Left kidney (tissue), 8 donors: ENCODE measurements at places on chromosomes 11 and 22. TPM values are rescaled to one million over a fixed set of nuclear protein-coding genes. Genes with fewer than 3 reads are reported as not detected.

The NXF1 gene
- 136 TPM for polyA plus RNA-seq

GRCh38 chr22:20024225-20024624 lies 3.3 kb downstream of the TANGO2 start:
- DNase-seq: no peak

- no peak for DNase-seq
These were observed 6.3 kb downstream of the DRD4 start for GRCh38 chr11:643366-643765.

DNA sequence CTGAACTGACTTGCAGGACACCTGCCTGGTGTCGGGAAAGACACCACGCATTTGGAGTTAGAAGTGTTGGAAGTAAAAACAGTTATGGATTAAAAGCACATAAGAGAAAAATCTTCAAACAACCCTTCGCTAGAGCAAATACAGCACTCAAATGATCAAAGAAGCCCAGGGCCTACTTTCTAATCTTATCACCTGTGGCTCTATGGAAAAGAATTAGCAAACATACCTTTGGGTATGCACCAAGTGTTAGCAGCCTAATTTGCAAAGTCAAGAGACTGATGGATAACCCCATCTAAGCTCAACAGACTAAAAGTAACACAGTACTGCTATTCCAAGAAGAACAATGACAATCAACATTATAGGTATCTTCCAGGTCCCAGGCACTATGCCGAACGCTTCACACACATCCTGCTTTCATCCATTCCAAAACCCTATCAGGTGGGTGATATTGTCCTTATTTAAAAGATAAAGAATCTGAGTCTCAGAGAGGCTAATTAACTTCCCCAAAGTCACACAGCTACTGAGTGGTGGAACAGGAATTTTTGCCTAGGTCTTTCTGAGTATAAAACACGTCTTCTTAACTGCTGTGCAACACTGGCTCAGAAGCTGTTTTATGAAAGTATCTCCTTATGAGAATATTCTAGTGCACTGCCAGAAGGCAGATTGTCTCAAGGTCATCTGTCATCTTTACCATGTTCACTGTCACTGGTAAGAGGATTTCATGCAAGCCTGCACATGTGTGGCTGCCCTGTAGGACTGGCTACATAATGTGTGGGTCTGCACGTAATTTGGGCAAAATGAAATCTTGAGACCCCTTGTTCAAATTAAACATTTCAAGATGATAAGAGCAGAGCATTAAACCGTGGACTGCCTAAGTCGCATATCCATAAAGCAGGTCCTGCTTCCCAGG lies 16.4 kb downstream of the SLC1A2 start:
- no peak for DNase-seq

GRCh38 chr22:27727673-27728451 lies 73.7 kb downstream of the MN1 start:
- no peak for DNase-seq

GRCh38 chr22:48574776-48575617 lies 1252.7 kb downstream of the BRD1 start:
- peak; percentile 70 for DNase-seq

DNA sequence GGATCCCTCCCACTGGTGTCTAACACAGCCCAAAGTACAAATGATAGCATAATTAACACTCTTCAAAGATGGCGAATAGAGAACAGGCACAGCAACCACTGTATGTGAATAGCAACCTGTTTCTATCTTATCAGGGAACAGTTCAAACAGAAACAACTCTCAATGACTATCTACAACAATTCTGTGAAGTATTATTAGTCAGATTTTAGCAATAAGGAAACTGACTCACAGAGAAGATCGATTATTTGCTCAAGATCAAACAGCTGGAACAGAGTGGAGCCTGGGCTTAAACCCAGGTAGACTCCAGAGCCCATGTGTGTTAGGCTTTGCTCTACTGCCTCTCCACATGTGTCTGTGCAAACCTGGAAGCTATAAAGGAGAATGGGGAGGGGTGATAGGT lies 88.7 kb downstream of the C11orf58 start:
- no peak for DNase-seq

DNA sequence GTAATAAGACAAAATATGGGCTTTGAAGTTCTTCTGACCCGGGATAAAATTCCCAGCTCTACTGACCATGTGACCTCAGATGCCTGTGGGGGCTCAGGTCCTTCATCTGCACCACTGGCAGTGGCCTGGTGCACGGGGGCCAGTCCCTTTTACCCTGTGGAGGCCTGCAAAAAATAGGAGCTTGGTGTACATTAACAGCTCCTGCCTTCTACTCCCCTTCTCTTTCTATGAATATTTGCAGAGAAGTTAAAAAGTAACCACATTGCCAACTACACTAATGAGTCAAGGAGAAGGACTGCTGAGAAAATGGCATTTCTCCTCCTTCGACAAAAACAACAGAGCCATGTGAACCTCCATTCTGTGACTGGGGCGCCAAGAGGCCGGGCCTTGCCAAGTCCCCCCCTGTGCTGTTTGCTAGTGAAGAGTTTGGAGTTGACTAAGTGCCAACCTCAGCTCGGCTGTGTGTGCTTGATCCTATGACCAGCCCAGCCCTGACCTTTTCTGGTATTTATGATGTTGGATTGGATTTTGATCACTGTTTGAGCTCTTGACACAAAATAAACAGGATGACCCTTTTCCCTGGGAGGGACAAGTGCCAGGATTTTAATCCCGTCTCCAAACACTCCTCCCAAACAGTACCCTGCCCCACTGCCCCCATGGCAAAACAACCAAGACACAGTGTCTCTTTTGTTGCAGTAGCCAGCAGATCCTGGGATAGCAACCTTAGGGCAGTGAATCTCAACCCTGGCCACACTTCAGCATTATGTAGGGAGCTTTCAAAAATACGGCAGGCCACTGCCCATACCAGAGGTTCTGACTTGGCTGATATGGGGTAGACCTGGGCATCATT lies 380.1 kb downstream of the LARGE1 start:
- peak; percentile 39 for DNase-seq

The PTGDR2 gene
- 0.17 TPM for polyA plus RNA-seq

DNA sequence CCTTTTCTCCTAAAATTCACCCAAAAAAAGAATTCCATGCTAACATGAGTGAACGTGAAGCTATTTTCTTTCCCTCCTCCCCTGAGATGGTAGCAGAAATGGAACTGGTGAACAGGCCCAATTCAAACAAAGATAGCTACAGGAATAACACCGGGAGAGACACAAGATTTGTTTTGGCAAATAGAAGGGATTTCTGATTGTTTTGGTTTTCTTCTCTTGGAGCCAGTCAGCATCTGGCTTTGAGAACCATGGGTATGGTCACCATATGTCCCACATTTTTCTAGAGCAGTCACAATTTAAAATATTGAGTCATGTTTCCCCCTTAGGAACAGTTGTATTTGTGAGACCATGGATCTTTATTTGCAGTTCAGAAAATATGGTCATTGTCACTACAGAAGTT lies 214.1 kb downstream of the FAM76B start:
- DNase-seq: no peak

The CHRM1 gene
- polyA plus RNA-seq: not detected

The NAALAD2 gene
- polyA plus RNA-seq: 39.8 TPM
